ENCODE measurements at places on chromosomes 6 and 20. TPM values are rescaled to one million over a fixed set of nuclear protein-coding genes. Genes with fewer than 3 reads are reported as not detected.

- DNase-seq: peak; percentile 81
Measured at GRCh38 chr20:5871459-5872410, 78.6 kb downstream of the TRMT6 start.

GRCh38 chr6:56374841-56375369, 127.5 kb upstream of the COL21A1 start:
- no peak for DNase-seq

DNA sequence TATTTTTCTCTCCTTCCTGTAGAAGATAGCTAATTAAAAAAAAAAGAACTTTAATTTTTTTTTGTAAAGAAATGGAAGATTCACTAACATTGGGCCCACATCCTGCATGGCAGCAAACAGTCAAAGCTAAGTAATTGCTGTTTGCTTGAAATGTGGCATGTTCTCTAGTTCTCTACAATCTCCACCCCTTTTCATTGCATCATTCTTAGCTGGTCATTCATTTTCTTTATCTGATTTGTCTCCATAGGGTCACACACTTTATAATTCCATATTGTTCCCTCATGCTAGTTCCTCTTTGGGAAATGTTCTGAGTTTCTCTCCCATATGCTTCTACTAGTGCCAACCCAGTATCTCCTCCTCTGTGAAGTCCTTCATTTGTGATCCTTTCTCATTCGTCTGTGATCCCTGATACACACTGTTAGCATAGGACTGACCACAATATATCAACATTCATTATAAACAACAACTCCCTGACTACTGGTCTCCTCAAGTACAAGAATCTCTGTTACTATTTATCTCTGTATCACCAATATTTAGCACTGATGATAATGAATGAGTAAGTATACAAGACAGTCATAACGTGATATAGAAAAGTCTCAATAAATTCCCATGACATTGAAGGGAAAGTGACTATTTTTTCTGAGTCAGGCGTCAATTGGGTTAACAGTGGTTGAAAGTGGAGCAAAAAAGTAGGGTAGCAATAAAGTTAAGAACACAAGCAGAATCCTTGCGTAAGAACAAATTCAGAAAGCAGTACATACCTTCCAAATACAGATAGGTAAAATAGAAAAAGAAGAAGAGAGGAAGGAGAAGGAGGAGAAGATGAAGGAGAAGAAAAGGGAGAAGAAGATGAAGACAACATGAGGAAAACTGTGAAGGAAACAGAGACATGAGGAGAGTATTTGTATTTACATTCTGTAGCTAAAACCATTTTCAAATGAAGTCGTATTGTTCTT, 33.2 kb upstream of the MYB start:
- no peak for DNase-seq

Gene COL9A1
- total RNA-seq: 16.5 TPM

- peak; percentile 76 for DNase-seq
Measured at GRCh38 chr6:98946879-98947410, 801 bp downstream of the FBXL4 start.

Gene LRP11
- total RNA-seq: 18.8 TPM

DNA sequence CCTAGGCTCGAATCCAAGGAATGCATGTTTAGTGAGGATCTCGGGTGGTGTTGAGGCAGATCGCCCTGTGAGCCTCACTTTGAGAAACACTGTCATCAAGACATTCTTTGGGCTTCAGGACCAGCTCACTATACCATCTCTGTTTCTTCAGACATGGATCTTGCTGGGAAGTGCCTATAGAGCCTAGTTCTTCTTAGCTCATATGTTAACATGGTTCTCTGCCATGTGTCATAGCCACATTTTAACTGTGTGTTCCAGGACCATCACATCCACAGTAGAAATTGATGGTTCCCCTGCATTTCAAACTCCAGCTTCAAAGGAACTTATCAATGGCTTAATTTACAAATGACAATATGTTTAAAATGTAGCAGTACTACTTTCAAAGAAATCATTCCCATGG, 57.4 kb downstream of the NOX3 start:
- DNase-seq: no peak

DNA sequence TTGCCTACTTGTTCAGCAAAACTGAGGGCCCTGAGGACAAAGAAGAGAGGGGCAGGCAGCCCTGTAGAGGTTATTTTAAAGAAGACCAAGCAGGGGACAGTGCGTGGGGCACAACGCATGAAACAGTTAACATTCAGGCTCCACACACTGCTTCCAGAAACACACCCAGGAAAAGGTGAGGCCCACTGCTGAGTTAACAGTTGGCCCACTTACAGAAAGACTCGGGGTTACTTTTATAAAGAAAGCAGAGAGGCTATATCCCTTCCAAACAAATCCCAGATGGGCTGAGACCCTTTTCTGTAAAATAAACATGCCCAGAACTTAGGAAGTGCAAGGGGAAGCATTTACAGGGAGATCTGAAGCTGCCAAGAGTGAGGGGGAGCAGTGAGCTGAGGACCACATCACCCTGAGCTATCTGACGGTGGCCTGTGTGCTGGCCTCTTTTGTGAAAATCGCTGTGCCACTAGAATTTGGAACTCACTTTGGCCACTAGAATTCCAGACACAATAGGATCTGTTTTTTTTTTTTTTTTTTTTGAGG, 49.8 kb upstream of the SSTR4 start:
- DNase-seq: no peak

- peak; percentile 63 for DNase-seq
Measured at GRCh38 chr6:73308712-73309534, 45.2 kb downstream of the DPPA5 start.

DNA sequence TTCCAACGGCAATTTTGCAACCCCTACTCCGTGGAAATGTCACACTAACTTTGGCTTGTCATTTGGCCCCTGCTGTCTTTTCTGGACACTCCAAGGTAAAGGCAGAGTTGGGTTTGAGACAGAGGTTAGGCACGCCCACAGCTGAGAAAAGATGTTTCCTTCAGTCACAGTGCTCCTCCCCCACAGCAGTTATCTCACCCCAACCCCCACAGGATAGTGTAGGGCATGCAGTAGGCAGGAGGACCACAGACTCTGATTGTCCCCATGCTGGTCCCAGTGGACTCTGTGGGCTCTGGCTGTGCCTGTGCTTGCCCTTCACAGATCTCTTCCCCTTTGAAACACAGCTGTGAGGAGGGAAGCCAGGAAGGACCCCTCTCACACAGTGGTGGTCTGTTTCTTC, 124.0 kb upstream of the CARMIL1 start:
- DNase-seq: no peak

Gene FAM8A1
- total RNA-seq: 12.1 TPM

GRCh38 chr6:117188627-117189201, 76.6 kb upstream of the VGLL2 start:
- no peak for DNase-seq

DNA sequence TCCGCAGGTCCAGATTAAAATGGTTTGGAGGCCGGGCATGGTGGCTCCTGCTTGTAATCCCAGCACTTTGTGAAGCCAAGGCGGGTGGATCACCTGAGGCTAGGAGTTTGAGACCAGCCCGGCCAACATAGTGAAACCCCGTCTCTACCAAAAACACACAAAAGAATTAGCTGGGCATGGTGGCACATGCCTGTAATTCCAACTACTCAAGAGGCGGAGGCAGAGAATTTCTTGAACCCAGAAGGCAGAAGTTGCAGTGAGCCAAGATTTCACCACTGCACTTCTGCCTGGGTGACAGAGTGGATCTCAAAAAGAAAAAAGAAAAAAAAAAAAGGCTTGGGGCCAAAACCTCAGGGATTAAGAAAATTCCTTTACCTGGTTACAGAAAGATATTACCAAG, 30.5 kb downstream of the C6orf15 start:
- DNase-seq: no peak

GRCh38 chr20:34364223-34364506, 1.1 kb downstream of the ITCH start:
- DNase-seq: no peak

DNA sequence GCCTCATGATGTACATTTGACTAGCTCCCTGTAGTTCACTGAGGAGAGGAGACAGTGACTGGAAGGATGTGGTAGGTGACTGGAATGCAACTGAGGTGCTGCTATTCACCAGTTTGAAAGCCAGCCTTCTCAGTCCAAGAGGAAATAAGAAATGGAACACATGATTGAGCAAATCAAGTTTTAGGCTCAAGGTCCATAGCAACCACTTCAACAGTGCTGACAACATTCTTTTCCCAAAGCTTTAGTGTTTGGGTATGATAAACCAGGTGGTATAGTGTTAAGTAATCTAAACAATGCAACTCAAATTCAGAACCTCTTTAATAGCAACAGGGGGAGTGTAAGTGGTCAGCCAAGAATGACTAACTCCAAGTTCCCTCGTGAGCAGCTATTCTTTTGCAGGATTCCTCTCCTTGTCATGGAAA, 9.2 kb downstream of the ZHX3 start:
- DNase-seq: no peak

GRCh38 chr6:53139841-53140413, 8.7 kb downstream of the GCM1 start:
- DNase-seq: no peak

DNA sequence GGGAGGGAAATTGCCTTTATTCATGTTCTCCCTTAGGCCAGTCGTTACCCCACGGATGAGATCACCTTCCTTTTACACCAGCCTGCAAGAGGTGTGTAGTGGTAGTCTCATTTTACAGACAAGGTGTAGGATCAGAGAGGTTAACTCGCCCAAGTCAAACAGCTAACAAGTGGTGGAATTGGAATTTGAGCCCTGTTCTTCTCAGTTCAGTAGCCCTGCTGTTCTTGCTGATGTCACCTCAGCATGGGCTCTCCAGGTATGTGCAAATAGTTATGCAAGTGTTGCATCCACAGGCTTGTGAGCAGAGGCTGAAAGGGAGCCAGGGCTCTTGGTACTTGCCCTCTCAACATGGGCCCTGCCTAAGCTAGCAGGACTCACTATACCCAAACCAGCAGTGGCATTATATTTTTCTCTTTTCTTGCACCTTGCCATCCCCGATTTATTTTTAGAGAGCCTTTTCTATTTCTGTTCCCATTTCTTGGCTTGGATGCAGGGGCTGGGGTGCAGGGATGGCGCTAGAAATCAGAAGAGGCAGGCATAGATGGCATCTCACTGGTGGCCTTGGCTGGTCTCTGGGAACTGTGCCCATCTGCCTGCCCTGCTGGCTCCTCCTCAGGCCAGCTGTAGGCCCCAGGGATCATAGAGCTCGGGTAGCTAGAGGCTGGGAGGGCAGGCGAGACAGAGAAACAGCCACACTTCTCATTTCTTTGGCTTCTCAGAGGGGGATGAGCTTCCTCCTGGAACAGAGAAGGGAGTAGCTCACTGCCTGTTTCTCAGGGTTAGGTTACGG, 18.2 kb downstream of the PPARD start:
- peak; percentile 75 for DNase-seq

Measured in G401 (cell line).